ENCODE measurements at places on chromosomes 7 and 10. TPM values are rescaled to one million over a fixed set of nuclear protein-coding genes. Genes with fewer than 3 reads are reported as not detected.

- H3K4me3 ChIP-seq, result no peak overlapping the region
- DNase-seq, result no peak
- no peaks in the 10 kb centered on the region for H3K27me3 ChIP-seq
- H3K27ac ChIP-seq, result no peak overlapping the region
These were observed 199.9 kb downstream of the KCND2 start for GRCh38 chr7:120472892-120473291.

Gene GPNMB
- 24.9 TPM for polyA plus RNA-seq

Gene LAMB4
- polyA plus RNA-seq, result not detected

GRCh38 chr7:135291809-135292253 is 58.2 kb downstream of the STRA8 start:
- H3K4me3 ChIP-seq, result no peak overlapping the region
- no peaks in the 10 kb centered on the region for H3K4me1 ChIP-seq
- no peaks in the 10 kb centered on the region for H3K36me3 ChIP-seq
- no peaks in the 10 kb centered on the region for H3K27me3 ChIP-seq
- no peak overlapping the region for H3K27ac ChIP-seq
- no peak for DNase-seq

Gene OR2A7
- polyA plus RNA-seq, result 0.40 TPM

Gene AMZ1
- 0.07 TPM for polyA plus RNA-seq

DNA sequence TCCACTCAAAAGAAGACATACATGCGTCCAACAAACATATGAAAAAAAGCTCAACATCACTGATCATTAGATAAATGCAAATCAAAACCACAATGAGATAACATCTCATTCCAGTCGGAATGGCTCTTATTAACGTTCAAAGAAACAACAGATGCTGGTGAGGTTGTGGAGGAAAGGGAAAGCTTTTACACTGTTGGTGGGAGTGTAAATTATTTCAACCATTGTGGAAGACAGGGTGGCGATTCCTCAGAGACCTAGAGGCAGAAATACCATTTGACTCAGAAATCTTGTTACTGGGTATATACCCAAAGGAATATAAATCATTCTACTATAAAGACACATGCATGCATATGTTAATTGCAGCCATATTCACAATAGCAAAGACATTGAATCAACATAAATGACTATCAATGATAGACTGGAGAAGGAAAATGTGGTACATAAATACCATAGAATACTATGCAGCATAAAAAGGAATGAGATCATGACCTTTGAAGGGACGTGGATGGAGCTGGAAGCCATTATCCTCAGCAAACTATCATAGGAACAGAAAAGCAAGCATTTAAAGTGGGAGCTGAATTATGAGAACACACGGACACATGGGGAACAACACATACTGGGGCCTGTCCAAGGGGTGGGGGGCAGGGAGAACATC is 28.4 kb downstream of the PCDH15 start:
- no peaks in the 10 kb centered on the region for H3K36me3 ChIP-seq
- H3K27me3 ChIP-seq, result no peaks in the 10 kb centered on the region
- H3K4me3 ChIP-seq, result no peak overlapping the region
- DNase-seq, result no peak

DNA sequence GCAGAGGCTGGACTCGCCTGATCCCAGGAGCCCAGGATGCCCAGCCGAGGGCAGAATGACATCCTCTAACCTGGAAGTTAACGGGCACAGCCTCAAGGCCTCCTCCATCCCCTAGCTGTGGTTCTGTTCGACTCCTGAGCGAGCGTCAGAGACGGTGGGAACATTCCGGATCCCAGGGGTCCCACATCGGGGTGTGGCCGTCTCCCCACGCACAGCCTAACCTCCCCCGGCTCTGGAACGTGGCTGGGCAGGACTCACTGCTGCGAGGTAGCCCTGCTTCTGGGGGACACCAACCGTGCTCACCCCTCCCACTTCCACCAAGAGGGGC is 8.4 kb downstream of the FOXL3 start:
- H3K4me1 ChIP-seq, result no peaks in the 10 kb centered on the region
- no peaks in the 10 kb centered on the region for H3K36me3 ChIP-seq
- H3K4me3 ChIP-seq, result no peak overlapping the region
- H3K27ac ChIP-seq, result no peak overlapping the region

DNA sequence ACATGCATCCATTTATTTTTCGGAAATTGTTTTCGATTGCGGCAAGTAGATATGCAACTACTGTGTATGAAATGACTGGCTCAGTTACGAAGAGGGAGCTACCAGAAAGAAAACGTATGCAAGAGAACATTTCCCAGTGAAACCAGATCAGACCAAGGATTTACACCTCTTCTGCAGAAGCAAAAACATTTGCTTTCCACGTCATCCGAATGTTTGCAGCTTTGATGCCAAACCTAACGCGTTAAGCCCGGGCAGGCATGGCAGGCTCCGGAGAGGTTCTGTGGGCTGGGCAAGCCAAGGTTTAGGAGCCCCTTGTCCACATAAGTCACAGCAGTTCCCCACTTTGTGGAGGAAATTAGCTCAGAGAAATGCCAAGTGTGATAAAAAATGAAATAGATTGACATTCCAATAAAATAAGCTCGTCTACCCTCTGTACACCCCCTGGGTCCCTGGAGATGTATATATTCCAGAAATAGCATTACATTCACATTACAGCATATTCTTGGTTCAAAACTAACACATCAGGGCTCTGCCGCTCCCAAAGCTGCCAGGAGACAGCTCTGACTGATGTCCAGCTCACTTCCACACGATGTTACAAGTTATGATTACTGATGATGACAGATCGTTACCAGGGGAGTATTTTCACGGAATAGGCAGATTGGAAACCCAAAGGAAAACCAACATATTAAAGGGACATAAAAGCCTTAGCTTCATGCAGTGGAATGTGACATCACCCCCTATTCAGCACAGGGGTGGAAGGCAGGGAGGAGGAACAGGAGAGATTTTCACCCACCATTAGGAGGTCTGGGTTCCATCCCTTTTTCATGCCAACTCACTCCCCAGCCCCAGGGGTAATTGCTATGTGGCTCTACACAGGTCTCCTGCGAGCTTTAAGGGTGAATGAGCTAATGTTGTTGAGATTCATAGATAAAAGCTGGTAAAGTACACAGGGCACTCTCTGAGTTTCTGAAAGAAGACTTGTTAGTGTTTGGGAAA is 81.5 kb downstream of the LYZL1 start:
- H3K4me1 ChIP-seq, result no peaks in the 10 kb centered on the region
- no peak overlapping the region for H3K27ac ChIP-seq
- no peak for DNase-seq
- H3K4me3 ChIP-seq, result no peak overlapping the region
- H3K27me3 ChIP-seq, result no peaks in the 10 kb centered on the region
- H3K36me3 ChIP-seq, result no peaks in the 10 kb centered on the region

Gene STEAP2
- polyA plus RNA-seq, result 4.8 TPM

DNA sequence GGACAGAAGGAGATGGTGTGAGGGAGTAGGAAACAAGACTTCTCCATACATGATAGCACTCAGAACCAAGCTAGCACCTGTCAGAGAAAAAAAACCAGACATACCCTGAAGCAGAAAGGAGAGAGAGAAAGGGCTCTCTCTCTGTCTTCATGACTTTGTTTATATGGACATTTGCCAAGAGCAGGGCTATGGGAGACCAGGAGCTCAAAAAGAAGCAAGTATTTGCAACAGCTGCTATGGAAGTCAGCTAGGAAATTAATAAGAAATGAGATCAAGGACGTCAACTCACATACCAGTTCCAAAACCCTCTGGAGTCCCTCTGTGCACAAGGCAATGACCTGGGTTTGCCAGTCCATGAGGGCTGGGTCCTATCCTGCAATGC is 111.6 kb downstream of the SGMS1 start:
- H3K27ac ChIP-seq, result peak overlapping the region; percentile 55
- peak; percentile 34 for DNase-seq
- peaks cover 33% of the 10 kb centered on the region for H3K4me1 ChIP-seq
- no peaks in the 10 kb centered on the region for H3K27me3 ChIP-seq
- H3K4me3 ChIP-seq, result no peak overlapping the region
- no peaks in the 10 kb centered on the region for H3K36me3 ChIP-seq

Gene PNLIPRP3
- polyA plus RNA-seq, result not detected

- no peak for DNase-seq
- H3K27me3 ChIP-seq, result no peaks in the 10 kb centered on the region
- no peaks in the 10 kb centered on the region for H3K36me3 ChIP-seq
- H3K27ac ChIP-seq, result no peak overlapping the region
These were observed 660.8 kb downstream of the MAGI2 start for GRCh38 chr7:78792624-78793023.

GRCh38 chr7:103432712-103433111 is 13.3 kb downstream of the SLC26A5 start:
- H3K27ac ChIP-seq, result peak overlapping the region; percentile 7
- peaks cover 5% of the 10 kb centered on the region for H3K27me3 ChIP-seq

GRCh38 chr7:57407125-57407524 is 42.9 kb upstream of the ZNF716 start:
- no peak overlapping the region for H3K27ac ChIP-seq
- no peak overlapping the region for H3K4me3 ChIP-seq

GRCh38 chr7:157854066-157854891 is 517.5 kb downstream of the DNAJB6 start:
- no peaks in the 10 kb centered on the region for H3K4me1 ChIP-seq
- no peak overlapping the region for H3K4me3 ChIP-seq
- no peaks in the 10 kb centered on the region for H3K36me3 ChIP-seq
- DNase-seq, result peak; percentile 77

DNA sequence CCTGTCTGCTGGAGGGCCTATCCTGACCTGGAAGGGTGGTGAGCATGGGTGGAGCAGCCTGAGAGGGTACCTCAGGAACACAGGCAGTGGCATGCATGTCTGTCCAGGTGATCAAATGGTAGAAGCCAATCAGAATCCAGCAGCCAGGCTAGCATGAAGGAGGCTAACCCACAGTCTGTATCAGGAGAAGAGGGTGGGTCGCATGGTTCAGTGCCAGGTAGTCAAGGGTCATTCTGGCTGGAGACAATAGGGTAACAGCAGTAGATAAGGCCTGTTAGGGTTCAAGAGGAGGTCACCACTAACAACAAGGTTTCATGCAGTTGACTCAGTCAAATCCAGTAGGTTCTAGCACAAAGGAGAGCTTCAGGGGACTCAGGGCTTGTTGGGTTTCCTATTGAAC is 10.4 kb downstream of the ALDH18A1 start:
- H3K36me3 ChIP-seq, result no peaks in the 10 kb centered on the region
- no peak overlapping the region for H3K27ac ChIP-seq
- H3K4me1 ChIP-seq, result no peaks in the 10 kb centered on the region
- no peaks in the 10 kb centered on the region for H3K27me3 ChIP-seq
- no peak for DNase-seq

DNA sequence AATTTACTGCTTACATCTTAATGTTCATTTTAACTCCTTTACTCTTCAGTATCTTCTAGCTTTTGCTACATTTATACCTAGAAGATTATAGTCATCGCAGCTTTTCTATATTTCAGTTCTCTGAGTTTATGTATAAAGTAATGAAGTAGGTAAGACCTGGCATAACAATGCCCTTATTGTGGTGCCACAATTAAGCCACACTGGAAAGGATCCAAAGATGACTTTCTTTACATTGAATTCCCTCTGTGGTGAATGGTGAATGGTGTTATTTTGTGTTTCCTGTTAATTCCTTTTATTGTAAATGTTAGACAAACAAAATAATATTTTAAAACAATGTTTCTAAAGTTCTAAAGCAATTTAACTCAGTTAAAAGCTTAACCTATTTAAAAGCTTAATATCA is 36.2 kb downstream of the SEMA3D start:
- no peak for DNase-seq
- no peak overlapping the region for H3K27ac ChIP-seq
- H3K27me3 ChIP-seq, result no peaks in the 10 kb centered on the region
- no peak overlapping the region for H3K4me3 ChIP-seq
- H3K4me1 ChIP-seq, result no peaks in the 10 kb centered on the region

DNA sequence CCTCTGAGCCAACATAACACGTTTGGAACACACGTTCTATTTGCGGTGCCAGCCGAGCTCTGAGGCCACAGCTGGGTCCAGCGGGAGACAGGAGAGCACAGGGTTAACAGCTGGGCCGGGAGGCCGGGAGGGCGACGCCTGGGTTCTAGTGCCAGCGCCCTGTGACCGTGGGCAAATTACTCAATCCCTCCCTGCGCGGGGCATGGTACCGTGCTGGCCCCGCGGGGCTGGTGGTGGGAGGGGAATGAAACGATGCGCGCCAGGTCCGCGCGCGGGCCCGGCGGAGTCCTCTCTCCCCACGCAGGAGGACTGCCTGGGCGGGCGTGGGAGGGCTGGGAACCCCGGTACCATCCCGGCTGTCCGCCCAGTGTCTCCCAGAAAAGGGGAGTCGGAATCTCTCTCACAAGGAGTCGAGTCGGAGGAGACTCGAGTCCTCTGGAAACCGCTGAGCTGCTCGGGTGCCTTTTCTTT is 30.4 kb downstream of the LEP start:
- no peak overlapping the region for H3K27ac ChIP-seq
- no peak for DNase-seq
- H3K4me3 ChIP-seq, result no peak overlapping the region
- peaks cover 28% of the 10 kb centered on the region for H3K27me3 ChIP-seq
- H3K36me3 ChIP-seq, result no peaks in the 10 kb centered on the region

- H3K27ac ChIP-seq, result no peak overlapping the region
- H3K4me3 ChIP-seq, result no peak overlapping the region
- DNase-seq, result no peak
- H3K27me3 ChIP-seq, result no peaks in the 10 kb centered on the region
These were observed 195.1 kb downstream of the CCSER2 start for GRCh38 chr10:84523526-84523925.

Gene ELMO1
- 13.6 TPM for polyA plus RNA-seq

Gene TAS2R4
- 0.31 TPM for polyA plus RNA-seq

- no peak overlapping the region for H3K27ac ChIP-seq
- no peaks in the 10 kb centered on the region for H3K27me3 ChIP-seq
- H3K4me3 ChIP-seq, result no peak overlapping the region
- H3K36me3 ChIP-seq, result no peaks in the 10 kb centered on the region
- DNase-seq, result no peak
These were observed 58.7 kb downstream of the PON1 start for GRCh38 chr7:95265634-95266033.

DNA sequence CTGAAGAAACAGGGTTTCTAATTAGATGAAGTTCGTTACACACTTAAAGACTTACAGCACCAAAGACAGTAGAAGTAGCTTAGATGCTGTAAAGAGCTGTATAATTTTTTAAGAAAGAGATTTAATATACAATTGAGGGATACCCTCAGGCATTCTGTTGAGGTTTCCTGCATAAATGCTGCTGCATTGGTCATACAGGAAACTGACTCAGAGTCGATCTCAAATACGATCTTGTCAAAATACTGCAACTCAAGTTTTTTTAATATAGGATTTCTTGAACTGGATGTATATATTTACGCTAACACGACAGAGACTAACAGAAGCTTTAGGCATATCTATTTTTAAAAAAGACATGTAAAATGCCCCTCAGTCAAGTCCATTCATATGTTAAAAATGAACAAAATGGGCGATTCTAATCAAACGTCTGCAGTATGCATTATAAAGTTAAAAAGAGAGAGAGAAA is 2.4 kb upstream of the ARID5B start:
- no peaks in the 10 kb centered on the region for H3K27me3 ChIP-seq
- DNase-seq, result no peak
- H3K27ac ChIP-seq, result no peak overlapping the region
